ENCODE measurements at places on chromosomes 7 and 10.

- no peak for DNase-seq
Observed at GRCh38 chr7:155452505-155453295, 5.2 kb upstream of the EN2 start.

DNA sequence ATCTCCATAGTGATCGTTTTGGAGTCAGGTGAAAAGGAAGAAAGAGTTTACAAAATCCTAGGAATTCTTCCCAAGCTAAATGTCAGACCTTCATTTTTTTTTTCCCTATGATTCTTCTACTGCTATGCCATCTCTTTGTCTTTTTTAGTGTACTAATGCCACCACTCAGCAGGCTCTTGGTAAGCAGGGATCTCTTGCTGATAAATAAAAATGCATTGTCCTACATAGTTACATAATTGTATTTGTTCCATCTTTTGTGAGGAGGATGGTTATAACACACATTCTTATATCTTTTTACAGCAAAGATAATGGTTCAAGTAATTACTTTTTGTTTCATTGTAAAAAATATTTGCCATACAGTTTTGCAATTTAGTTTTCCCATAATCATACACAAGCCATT lies 36.8 kb upstream of the AFAP1L2 start:
- no peak for DNase-seq

DNA sequence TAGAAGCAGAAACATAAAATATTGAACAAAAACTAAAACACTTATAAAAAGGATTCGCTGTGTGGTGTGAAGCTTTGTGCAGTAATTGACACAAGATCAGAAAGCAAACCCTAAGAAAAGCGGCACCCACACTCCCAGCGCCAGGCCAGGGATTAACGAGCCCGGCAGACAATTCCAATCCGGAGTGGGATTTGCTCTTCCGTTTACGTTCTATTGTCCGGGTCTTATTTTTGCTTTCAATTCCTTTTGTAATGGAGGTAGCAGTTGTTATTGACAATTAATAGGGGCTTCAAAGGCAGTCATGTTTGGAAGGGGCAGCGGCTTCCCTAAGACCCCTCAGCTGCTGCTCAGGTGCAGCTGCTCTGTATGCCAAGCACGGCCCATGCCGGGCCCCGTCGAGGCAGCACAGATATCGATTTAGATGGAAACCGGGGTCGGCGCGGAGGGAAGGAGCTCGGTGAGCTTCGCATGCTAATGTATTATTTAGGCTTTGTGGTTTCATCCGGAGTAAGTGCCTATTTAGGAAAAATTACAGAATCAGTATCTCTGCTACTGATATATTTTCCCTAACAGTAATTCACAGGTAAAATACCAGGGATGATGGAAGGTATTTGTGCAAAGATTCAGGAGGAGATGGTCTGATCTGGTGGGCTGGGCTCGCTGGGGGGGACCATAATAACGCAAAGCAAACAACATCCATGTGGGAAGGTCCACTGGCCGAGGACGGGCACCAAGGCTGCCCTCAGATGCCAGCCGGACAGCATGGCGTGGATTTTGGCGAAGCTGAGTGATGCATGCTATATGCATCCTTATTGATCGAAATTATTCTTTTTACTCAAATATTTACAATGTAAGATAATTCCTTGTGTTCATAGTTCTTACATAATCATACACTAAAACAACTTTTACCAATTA lies 561.7 kb downstream of the PTPRN2 start:
- no peak for DNase-seq

DNA sequence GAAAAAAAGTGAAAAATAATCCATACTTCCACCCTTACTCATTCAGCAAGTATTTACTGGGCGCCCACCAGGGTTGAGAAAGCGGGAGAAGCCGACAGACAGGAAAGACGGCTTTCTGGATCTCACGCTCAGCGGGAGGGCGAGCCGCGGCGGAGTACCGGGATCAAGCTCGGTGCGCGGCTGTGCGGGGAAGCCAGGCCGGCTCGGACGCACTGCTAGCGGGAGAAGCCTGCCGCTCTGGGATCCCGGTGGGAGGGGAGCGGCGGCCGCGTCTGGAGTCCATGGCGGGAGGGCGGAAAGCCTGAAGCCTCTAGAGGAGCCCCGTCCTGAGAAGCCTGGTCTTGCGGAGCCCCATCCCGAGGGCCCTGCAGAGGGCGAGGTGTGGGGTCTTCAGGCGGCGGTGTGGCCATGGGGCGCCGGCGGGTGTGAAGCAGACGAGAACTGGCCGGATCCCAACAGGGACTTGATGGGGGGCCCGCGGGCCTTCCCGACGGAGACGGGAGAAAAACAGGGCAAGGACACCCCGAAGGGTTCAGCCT lies 82.9 kb downstream of the VIPR2 start:
- no peak for DNase-seq

DNA sequence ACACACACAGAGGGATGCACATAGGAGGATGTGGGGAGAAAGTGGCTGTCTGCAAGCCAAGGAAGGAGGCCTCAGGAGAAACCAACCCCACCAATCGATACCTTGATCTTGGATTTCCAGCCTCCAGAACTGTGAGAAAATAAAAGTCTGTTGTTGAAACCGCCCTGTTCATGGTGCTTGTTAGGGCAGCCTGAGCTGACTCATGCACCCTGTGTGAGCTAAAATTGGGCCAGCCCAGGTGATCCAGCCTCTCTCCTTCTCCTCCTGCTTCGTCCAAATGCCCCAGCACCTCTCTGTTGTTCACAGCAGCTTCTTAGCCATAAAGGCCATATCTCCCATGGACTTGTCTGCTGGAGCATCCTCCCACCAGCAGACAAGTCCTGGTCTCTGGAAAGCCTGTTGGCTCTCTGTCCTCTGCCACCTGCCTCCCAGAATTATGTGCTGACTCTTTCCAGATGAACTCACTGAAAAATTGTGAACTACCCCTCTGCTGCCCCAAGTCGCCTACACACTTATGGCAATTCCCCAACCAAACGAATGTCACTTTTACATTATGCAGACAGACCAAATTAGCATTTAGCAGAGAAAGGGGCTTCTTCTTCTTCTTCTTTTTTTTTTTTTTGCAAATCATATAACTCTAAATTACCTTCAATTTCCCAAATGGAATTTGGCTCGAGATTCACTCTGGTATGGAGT lies 30.2 kb upstream of the CARD11 start:
- DNase-seq: no peak

DNA sequence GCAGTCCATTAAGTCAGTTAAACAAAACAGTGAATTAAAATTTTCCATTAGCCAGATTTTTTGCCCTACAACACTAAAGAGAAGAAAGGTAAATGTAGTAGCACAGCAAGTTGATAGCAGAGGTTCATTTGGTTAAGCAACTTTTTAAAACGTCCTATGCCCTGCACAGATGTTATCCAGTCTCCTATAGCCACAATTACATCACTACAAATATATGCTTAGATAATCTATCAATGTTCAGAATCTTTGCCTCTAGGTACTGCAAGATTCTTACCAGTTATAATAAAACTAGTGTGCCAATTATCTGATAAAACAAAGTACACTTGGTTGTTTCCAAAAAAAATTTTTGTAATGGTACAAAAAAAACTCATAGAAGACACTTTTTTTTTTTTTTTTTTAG lies 175.5 kb upstream of the MYO3A start:
- no peak for DNase-seq

DNA sequence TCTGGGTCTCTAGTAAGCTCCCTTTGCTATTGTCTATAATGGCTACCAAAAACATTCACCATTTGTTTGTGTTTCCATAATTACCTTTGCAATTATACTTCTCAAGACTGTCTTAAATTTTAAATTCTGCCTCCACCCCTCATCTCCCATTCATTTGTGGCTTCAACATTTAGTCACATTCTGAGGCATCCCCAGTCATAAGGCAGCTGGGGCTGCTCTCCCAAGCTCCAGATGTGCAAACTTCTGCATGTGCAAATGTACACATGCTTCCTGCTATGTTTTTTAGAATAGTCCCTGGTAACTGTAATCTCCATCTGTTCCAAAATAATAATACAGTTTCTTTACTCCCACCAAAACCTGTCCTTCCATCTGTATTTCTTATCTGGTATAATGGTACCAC lies 97.3 kb downstream of the CDK6 start:
- DNase-seq: no peak

- no peak for DNase-seq
Observed at GRCh38 chr7:80847027-80847426, 71.8 kb downstream of the SEMA3C start.

DNA sequence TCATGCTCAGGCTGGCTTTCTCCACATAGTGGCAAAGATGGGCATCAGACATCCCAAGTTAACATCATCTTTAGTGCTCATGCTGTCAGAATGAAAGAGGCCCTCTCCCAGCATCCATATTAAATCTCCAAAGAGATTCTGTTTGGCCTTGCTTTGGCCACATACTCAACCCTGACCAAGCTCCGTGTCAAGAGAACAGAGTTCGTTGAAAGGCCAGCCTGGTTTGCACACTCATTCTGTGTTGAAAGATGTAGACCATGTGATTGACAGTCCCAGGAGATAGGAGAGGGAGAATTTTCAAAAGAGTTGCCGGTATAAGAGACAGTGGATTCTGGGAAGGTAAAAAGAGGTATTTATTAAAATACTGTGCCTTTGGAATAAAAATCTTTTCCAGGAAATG lies 19.7 kb downstream of the MET start:
- DNase-seq: no peak

- no peak for DNase-seq
Observed at GRCh38 chr10:131024259-131025131, 287.0 kb downstream of the TCERG1L start.

GRCh38 chr7:20831451-20831850 lies 44.8 kb upstream of the SP8 start:
- DNase-seq: no peak

DNA sequence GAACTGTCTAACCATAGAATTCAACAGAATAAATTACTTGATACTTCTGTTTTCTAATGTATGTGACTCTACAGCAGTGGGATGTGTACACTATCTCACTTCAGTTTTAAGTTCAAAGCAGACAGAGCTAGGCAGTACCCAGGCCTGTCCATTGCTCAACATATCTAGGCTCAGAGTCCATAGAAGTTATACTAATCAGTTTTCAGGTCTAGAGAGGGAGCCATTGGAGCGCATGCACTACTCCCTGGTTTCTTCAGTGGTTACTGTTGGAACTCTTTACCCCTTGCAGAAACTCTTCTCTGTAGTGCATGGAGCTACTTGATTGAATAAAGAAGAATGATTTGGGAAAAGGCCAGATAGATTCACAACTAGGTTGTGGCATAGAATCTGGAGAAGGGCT lies 4.4 kb downstream of the CD36 start:
- DNase-seq: no peak

DNA sequence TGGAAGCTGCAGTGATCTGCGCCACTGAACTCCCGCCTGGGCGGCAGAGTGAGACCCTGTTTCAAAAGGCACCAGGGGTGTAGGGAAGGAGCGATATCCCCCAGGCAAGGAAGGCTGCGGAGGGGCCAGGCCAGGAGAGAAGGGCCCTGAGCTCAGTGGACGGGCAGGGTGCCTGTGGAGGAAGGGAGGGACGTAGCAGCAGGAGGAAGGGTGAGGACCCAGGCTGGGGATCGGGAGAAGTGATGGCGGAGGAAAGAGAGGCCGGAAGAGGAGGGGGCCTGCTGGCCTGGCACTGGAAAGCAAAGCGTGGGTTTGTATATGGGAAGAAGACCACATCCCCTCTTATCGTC lies 45.6 kb downstream of the ALOX5 start:
- no peak for DNase-seq

DNA sequence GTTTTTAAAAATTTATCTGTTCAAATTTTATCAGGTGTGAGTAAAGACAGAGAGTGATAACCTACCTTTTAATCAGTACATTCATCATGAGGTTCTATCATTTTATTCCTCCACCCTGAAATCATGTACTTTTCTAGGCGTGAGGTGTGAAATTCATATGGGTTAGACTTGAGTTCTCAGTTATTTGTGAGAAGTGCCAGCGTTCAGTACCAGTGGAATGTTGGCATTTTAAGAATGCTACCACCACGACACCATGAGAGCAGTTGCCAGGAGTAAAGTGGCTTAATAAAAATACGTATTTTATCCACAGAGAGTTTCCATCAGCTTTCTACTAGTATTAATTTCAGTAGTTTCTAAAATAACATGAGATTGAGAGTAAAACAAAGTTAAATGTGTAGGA lies 104.1 kb upstream of the FERD3L start:
- DNase-seq: no peak

DNA sequence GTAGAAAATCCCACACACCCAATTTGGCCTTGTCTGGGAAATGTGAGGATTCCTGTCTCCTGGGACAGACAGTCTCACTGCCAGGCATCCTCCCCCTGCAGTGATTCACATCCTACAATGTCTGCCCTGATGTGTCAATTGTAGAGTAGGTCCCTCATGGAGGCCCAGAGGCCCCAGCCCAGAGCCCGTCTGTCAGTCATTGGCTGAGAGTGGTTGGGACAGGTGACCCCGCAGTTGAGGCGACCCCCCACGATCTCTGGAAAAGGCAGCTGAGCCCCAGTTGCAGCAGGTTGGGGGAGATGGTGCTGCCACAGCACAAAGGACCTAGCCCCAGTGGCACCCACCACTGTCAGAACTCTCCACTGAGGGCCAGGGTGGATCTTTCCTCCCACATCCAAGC lies 84.3 kb upstream of the INSIG1 start:
- no peak for DNase-seq

DNA sequence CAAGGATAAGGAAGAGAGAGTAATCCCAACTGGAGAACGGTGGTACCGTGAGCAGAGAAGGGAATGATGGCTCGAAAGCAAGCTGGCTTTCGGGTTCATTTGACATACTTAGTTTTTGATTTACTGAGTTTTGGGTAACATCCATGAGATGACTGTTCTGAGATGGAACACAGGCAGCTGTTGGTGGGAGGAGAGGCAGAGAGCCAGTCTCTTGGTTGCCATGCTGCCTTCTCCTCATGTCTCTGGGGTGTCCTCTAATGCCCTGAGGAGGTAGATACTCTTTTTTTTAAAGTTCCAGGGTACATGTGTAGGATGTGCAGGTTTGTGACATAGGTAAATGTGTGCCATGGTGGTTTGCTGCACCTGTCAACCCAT lies 76.4 kb upstream of the NRP1 start:
- no peak for DNase-seq

DNA sequence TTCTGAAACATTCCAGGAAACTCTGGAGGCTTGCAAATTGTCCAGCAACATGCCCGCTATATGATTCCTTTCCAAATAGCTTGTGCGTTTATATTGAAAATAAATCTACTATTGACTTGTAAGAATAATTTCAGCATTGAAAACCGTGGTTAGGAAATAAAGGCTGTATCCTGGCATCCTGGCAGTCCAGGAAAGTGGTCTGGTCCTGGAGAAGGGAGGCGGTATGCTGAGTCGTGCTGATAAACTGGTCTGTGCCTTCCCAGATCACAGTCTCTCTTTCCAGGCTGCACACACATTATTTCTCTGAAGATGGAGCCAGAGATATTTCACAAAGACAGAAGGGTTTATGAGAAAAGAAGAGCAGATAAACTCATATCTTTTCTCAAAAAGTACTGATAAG lies 350.1 kb upstream of the COBL start:
- no peak for DNase-seq

- DNase-seq: no peak
Observed at GRCh38 chr10:112750427-112751167, 199.4 kb upstream of the TCF7L2 start.

- DNase-seq: no peak
Observed at GRCh38 chr7:18901351-18901750, 216.1 kb downstream of the TWIST1 start.

- no peak for DNase-seq
Observed at GRCh38 chr10:109744020-109744419, 179.3 kb downstream of the XPNPEP1 start.

Data from NCI-H2171 (cell line).